Osteoblast (primary cell): ENCODE measurements at places on chromosomes 1 and 21.
A peak's percentile ranks its signal among the peaks of the same experiment; 100 is the strongest.

- DNase-seq, result no peak
Observed at GRCh38 chr1:93713341-93713740, 31.7 kb upstream of the BCAR3 start.

DNA sequence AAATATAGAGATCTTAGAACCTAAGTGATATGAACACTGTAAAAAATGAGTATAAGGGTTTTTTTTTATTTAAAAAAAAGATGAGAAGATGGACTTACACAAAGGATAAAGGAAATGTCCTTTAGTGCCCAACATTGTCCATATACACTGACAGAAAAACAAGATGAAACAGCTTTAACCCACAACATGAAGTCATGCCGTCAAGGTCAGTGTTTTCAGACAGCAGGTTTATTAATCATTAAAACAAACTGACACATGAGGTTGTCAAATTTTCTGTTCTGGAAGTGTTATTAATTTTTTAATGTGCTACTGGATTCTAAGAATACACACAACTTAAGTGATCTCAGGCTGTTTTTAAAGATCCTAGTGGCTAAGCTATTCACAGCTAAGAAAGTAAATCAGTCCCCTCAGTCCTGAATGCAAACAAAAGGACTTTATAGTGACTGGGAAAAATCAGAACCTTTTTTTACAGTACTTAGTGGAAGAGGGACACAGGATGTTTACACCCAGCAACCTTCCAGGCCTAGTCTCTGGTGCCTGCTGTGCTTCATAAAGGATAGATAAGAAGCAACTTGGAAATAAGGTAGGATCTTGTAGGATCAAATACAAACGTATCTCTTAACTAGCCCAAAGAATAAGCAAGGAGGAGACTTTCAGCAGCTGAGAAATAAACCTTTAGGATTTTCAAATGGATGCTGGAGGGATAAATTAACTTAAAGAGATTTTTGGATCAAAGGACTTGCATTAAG is 21.9 kb upstream of the PKN2 start:
- DNase-seq, result no peak

- DNase-seq, result peak; percentile 94
Observed at GRCh38 chr1:9890224-9890731, 19.8 kb downstream of the CTNNBIP1 start.

DNA sequence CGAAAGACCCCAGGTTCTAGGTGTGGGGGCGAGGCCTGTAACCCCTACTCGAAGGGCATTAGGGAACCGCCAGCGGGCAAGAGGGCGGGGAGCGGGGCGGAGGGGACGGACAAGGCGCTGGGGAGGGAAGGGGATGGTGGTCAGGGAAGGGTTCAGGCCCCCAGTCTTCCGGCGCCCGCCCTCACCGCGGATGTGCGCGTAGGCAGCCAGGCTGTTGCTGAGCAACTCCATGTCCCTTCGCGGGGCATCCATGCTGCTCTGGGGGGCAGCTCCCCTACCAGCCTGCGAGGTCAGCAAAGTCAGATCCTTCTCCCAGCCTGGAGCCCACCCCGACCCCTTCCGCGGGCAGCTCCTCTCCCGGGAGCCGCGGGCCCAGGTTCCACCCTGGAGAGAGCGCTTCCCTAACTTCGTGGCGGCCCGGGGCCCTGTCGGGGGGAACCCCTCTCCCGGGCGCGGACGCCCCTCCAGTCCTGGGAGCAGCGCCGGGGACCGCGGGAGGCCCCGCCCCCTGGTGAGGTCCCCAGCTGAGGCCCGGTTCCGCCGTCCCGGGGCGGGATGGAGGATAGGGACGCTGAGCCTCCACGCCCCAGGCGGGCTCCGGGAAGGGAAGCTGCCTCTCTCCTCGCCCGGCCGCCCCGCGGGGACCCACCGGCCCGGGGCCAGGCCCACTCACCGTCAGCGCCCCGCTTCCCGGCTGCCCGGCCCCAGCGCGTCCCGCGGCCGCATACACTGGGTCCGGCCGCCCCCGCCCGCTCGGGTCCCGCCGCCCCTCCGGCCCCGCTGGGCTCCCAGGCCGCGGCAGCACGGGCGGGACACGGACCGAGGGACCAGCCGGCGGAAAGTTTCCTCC is 434 bp downstream of the EVA1B start:
- DNase-seq, result peak; percentile 97

DNA sequence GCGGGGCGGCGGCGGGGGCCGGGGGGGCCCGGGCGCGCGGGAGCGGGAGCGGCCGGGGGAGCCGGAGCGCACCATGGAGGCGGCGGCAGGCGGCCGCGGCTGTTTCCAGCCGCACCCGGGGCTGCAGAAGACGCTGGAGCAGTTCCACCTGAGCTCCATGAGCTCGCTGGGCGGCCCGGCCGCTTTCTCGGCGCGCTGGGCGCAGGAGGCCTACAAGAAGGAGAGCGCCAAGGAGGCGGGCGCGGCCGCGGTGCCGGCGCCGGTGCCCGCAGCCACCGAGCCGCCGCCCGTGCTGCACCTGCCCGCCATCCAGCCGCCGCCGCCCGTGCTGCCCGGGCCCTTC is 546 bp downstream of the SKI start:
- DNase-seq, result peak; percentile 85

GRCh38 chr1:788835-789234 is 102.4 kb upstream of the OR4F16 start:
- no peak for DNase-seq

GRCh38 chr21:33611006-33611744 is 22.7 kb upstream of the DONSON start:
- no peak for DNase-seq

GRCh38 chr1:8361198-8361849 is 43.4 kb downstream of the SLC45A1 start:
- peak; percentile 52 for DNase-seq

DNA sequence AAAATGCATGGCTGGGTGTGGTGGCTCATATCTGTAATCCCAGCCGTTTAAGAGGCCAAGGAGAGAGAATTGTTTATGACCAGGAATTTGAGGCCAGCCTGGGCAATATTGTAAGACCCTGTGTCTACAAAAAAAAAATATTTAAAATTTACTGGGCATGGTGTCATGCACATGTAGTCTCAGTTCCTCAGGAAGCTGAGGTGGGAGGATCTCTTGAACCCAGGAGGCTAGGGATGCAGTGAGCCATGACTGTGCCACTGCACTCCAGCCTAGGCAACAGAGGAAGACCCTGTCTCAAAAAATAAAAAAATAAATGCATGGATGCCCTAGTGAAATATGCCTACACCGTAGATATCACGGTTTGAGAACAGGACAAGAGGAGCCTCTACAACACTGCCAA is 1331.2 kb upstream of the B3GALT2 start:
- no peak for DNase-seq

GRCh38 chr1:151825204-151825603 is 6.4 kb downstream of the RORC start:
- peak; percentile 25 for DNase-seq

- DNase-seq, result no peak
Observed at GRCh38 chr1:170743083-170743482, 79.2 kb downstream of the PRRX1 start.

- DNase-seq, result peak; percentile 41
Observed at GRCh38 chr1:180092931-180093650, 61.6 kb upstream of the QSOX1 start.

GRCh38 chr1:42983693-42984092 is 25.0 kb upstream of the SLC2A1 start:
- no peak for DNase-seq

DNA sequence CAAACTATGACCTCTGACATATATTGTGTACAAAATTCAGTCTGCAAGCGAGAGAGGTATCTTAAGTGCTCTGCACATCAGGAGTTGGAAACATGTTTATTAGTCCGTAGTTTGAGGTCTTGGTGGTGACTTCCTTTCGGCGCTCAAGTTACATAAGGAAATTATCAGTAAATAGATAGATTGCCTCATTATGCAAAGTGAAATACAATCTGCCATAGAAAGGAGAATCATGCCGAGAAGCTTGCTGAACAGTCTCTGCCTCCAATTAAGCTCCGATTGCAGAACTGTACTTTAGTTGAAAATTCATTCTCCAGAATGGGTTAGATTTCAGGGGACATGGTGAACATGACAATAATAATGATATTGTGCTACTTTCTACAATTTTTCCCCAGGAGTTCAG is 271.8 kb downstream of the BRINP2 start:
- no peak for DNase-seq

DNA sequence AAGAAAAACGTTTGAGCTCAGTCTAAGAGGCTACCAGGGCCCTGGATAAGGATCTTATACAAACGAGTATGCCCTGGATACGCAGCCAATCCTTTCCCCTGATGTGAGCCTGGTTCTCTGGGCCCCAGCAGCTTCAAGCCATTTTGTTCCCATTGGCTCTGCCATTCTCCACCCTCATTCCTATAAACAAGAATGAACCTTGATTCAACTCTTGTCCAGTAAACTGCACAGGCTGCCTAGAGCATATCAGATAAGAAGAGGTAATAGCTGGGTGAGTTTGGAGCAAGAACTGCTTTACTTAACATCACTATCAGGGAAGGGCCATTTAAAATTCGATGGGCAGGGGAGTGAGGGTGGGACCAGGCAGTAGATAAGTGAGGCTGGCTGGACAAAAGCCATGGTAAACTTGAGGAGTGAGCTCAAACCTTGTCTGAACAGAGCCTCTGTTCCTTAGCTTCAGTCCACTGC is 11.3 kb downstream of the BTG2 start:
- no peak for DNase-seq

GRCh38 chr1:12157366-12158231 is 9.2 kb upstream of the TNFRSF1B start:
- peak; percentile 22 for DNase-seq

DNA sequence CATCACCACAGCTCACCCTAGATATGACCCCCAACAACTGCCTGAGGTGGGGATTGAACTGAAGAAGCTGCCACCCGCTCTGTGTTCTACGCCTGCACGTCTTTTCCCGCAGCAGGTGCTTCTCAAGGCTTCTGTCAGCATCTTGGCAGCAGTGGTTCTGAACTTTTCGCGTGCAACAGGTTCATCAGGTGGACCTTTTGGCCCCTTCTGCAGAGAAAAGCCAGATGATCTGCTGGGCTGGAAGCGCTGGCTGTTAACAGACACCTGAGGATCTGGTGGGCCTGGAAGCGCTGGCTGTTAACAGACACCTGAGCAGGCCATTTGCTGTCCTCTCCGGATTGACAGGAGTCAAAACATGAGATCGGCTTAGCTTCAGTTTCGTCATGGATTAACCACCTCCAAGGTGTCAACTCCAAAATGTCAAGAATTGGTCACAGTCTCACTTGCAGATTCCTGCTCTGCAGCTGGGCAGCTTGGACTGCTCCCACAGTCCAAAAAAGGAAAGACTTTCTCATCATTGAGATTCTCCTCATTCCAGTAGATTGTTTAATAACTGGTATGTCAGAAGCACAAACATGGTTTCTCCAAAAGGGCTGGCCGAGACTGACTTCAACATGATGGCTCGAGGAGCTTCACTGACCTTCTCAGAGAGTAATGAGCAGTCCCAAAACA is 4.7 kb downstream of the C1orf174 start:
- peak; percentile 56 for DNase-seq

DNA sequence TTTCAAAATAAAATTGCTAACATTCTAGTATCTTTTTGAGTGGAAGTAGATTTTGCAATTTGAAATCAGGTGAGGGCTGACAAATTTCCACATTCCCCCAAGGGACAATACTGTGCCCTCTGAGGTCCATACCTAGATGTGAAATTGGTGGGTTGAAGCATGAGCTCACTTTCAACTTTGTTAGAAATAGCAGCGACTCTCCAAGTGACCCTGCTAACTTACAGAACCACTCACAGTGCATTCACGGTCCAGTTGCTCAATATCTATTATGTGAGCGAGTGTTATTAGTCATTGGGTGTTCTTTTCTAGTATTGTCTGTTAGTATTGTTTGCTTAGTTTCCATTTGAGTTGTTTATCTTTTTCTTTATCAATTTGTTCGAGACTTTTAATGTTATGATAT is 53.6 kb upstream of the ASB17 start:
- peak; percentile 26 for DNase-seq

GRCh38 chr1:46452931-46453325 is 36.7 kb upstream of the DMBX1 start:
- peak; percentile 66 for DNase-seq

DNA sequence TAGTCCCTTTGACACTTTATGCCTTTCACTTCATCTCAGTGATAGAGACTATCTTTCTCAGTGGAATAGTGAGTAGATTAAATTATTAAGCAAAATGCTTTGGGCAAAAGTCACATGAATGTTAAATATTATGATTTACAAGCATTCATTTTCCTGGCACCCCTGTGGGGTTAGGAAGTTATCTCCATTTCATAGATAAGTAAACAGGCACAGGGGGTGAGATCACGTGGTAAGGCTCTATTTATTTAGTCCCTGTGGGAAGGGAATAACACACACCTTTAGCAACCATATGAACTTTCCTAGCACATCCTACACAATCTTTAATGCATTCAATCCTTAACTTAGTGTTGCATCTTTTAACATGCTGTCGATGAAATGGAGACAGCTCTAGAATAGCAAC is 12.3 kb downstream of the PSMB2 start:
- no peak for DNase-seq

DNA sequence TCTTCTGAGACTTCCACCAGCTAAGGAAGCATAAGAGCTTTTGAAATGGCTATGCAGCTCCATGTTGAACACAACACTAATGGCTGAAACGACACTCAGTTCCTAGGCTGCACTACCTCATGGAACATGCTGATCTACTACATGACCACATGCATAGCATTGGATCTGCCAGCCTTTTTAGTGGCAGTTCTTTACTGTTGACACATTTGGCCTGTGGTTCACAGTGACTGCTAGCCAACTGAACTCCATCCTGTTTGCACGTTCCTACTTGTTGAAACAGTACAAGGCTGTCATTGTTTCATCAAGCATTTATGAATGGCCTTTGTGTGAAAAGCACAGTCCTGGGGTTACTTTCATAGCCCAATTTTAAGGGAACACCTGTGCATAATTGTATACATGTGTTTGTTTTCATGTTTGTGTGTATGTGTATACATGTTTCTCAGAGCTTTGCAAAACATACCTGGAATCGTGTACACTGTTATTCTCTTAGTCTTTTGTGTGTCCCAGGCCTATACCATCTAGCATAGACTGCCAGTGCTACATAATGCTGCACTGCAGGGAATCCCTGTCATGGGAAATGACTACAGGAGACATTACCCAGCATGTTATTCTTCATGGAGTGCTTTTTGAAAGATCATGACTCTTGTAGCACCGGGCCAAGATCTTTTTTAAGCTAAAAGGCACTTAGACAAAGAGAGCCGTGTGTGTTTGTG is 179.6 kb upstream of the ESRRG start:
- DNase-seq, result no peak

DNA sequence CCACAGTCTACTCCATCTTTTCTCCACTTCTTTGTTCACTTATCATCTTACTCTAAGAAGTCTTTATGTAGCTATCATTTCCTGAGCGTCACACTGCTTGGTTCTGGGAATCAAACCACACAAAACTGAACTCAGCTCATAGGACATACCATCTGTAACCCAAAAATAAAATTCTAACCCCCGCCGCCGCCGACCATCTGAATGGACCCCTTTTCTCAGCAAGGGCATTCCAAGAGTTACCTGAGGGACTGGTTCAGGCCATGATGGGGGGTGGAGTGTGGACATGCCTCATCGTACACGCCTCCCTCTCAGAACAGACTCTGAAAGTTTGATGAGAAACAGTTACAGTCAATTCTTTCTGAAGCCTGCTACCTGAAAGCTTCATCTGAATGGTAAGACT is 12.6 kb upstream of the CHI3L2 start:
- no peak for DNase-seq

GRCh38 chr1:75198761-75199160 is 64.6 kb downstream of the LHX8 start:
- DNase-seq, result no peak

- no peak for DNase-seq
Observed at GRCh38 chr1:214954617-214954949, 128.0 kb upstream of the KCNK2 start.
